ENCODE measurements at places on chromosomes 3 and 15.
A peak's percentile ranks its signal among the peaks of the same experiment; 100 is the strongest.

- DNase-seq: no peak
Measured at GRCh38 chr3:12139111-12139511, 19.6 kb downstream of the TIMP4 start.

GRCh38 chr3:69282181-69282580 is 103.7 kb downstream of the FRMD4B start:
- DNase-seq: peak; percentile 43

- DNase-seq: no peak
Measured at GRCh38 chr3:128867200-128868125, 12.0 kb upstream of the ACAD9 start.

- no peak for DNase-seq
Measured at GRCh38 chr3:195700319-195700718, 20.5 kb upstream of the MUC20 start.

GRCh38 chr3:56633602-56634535 is 49.2 kb downstream of the TASOR start:
- no peak for DNase-seq

DNA sequence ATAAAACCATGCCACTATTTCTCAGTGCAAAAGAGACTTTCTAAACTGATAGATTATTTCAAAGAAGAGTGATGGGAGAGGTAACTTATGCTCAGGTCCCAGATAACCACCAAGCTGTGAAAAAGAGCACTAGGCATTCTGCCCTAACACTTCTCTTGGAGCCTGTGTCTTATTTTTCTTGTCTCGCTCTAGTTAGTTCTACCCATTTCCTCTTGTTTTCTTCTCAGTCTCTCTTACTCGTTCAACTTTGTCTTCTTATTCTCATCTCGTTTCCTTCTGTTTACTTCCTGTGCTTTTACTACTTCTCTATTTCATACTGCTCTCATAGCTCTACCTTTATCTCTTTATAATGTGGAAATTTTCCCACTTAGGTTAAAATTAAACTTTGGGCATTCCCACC is 91.8 kb upstream of the CGNL1 start:
- no peak for DNase-seq

DNA sequence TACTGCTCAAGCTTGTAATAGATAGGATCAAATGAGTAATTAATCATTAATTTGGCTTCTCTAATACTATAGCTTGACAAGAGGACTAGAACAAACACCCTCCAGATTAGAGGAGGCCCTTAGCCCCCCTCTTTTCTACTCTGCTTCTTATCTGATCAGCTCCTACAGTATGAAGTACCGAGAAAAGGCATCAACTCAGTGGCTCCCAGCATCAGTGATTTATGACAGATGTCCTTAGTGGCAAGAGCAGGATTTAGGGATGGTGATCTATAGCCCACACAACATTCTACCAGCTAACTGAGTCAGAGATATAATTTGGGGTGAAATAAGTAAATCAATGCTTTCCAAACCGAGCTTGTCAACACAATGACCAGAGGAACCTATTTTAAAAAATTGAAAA is 541.1 kb downstream of the NLGN1 start:
- DNase-seq: no peak

DNA sequence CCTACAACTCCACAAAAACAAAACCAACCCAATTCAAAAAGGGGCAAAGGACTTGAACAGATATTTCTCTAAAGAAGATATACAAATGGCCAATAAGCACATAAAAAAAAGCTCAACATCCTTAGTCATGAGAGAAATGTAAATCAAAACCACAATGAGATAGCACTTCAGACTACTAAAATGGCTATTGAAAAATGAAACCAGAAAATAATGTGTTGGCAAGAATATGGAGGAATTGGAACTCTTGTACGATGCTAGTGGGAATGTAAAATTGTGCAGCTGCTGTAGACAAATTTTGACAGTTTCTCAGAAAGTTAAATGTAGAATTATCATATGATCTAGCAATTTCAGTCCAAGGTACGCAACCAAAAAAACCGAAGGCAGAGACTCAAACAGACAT is 29.0 kb downstream of the KY start:
- no peak for DNase-seq

DNA sequence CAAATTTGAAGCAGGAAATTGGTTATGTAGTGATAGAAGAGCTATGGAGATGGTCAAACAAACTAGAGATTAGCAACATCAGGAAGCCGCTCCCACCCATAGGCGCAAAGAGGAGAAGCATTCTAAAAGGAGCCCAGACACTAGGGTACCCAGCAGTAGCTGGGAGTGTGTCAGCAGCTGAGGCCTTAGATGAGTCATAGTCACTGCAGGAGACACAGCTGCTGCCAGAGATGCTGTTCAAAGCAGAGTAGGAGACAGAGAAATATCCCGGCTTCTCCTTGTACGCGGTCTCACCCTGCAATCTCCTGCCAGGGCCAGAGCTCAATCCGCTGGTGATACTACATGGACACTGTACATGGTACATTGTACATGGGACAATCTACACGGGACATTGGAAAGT is 61.9 kb downstream of the VGLL3 start:
- DNase-seq: no peak

DNA sequence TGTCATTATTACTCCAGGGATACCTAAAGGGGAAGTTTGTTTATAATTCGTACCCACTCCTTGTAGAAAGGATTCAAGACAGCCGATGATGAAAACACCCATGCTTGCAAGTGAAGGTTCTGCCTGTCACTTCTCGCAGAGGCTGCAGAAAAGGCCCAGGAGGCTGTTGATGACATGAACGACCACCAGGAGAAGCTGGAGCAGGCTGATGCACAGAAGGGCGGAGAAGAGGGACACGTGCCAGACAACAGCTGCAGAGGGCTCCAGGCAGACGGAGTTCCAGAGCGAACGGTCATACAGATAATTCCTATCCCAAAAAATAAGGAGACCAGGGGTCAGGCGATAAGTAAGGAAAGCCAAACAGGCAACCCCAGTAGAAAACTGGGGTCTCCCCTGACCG is 5.7 kb upstream of the DYNLT2B start:
- no peak for DNase-seq

Data from stimulated activated CD8-positive, alpha-beta memory T cell treated with anti-CD3 and anti-CD28 coated beads, Interleukin-12 subunit alpha, Interleukin-12 subunit beta, amount 100 ng/mL, for 4 hours (primary cell).